ENCODE measurements at places on chromosomes 3 and 15.

- DNase-seq: no peak
These were observed 48.0 kb upstream of the MEX3B start for GRCh38 chr15:82093774-82094211.

GRCh38 chr3:11236588-11237461 lies 35.4 kb upstream of the ATG7 start:
- DNase-seq: no peak

DNA sequence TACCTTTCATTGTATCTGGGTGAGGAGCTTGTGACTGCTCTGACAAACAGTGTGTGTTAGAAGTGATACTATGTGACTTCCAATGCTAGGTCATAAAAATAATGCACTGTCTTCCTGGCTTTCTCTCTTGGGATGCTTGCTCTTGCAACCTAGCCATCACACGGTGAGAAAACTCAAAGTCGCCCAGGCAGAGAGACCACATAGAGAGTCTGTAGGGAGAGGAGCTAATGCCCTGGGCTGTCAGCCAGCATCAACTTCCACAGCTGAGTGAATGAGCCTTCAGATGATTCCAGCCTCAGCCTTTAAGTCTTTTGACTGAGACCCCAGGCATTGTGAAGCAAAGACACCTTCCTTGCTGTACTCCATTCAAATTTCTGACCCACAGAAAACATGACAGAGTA lies 220.6 kb upstream of the SGO1 start:
- no peak for DNase-seq

DNA sequence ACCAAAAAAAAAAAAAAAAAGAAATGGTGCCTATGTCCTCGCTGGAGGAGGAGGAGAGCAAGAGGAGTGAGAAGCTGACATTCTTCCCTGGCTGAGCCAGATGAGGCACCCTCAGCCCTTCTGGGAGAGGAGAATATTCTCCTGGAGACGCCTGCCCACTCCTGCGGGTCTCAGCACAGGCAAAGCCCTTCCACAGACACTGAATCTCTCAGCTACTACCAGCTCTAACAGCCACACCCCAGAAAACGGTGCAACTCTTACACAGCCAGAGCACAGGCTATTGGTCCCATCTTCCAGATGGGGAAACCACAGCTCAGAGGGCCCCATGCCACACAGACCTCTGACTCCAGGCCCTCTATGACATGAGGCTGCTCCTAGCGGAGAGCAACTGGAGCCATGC lies 5.7 kb downstream of the RASL12 start:
- no peak for DNase-seq

DNA sequence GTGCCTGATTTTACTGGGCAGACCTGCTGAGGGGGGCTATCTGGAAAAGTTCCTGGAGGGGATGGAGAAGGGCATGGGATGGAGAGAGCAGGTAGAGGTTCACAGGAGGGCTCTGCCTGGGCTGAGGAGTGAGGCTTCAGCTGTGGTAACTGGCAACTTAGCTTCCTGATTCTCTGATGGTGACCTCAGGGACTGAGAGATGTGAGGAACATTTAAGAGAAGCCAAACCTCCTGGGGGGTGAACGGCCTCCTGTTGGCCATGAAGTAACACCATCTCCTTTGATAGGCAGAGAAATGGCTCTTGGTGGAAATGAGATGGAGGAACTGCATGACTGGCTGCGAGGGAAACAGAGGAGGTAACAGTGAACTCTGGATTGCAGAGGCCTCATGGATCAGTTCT lies 97.3 kb upstream of the ROPN1 start:
- DNase-seq: no peak

DNA sequence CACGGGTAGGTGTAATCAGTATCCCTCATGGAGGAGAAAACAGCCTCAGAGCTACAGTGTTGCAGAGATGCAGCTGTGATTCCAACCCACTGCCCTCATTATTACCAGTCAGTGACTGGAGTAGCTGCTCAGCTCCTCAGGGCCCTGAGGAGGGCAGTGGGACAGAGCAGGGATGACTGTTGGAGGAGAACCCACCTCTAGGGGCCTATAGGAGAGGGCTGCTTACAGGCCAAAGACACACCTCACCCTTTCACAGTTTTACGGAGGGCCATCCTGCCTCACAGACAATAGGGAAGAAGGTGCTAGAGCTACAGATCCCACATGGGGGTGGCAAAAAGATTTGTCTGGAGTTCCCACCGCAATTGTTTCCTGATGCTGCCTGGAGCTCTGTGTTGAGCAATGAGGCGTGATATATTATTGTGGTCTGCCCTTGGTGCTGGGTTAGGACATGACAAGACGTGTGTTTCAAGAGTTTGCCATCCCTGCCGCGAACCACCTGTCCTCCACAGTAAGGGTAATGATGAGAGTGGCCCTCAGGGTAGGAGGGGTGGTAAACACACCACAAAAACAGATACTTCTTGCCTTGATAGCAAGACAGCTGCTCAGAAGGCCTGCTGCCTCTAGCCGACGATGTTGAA lies 140.5 kb upstream of the TPM1 start:
- no peak for DNase-seq

GRCh38 chr15:63870487-63871209 lies 36.9 kb upstream of the HERC1 start:
- no peak for DNase-seq

DNA sequence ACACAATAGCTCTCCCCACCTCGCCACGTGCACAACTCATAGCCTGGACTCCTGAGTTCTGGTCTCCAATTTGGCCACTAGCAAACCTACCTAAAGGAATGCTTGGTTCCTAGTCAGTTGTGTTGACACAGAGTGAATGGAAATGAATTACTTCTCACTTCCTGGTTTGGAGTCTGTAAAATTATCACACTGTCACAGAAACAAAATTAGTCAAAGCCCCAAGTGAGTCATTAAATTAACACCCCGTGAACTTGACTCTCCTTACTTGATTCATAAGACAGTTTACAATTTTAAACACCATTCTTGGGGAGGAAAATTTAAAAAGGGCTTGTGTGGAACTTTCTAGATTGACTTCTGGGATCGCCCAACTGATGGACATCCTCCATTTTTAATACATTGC lies 276.2 kb upstream of the CTNNB1 start:
- DNase-seq: no peak

DNA sequence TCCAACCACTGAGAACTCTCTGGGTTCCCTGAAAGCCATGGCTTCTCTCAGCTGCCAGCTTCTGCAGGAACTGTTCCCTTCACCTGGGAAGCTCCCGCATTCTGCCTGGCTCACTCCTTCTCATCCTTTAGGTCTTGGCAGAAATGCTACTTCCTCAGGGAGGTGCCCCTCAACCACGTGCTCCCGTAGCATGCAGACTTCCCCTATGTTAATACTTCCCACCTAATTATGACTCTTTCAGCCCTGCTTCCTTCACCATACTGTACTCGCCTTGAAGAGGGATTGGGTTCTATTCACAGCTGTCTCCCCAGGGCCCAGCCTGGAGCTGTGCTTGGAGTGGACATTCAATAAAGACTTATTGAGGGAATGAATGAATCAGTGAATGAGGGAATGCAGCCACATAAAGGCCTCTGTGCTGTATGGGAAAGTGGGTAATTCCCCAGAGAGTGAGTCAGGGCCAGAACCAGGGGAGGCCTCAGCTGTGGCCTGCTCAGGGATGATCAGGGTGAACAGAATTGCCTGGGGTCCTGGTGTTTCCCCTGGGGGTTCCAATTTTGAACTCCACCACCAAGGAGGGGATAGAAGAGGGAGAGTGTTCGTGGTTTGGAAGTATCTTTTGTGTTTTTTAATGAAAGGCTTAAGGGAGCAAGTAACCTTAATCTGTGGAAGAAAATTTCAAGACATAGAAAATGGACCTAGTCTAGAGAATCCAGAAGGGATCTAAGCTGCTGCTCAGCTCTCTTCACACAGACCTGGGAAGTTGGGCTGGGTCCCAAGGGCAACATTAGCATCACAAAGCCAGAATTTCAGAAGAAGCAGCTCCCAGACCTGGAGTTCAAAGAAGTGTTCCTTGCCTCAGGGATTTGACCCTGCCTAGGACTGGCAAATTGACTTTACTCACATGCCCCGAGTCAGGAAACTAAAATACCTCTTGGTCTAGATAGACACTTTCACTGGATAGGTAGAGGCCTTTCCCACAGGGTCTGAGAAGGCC lies 14.6 kb upstream of the FAM107A start:
- no peak for DNase-seq

DNA sequence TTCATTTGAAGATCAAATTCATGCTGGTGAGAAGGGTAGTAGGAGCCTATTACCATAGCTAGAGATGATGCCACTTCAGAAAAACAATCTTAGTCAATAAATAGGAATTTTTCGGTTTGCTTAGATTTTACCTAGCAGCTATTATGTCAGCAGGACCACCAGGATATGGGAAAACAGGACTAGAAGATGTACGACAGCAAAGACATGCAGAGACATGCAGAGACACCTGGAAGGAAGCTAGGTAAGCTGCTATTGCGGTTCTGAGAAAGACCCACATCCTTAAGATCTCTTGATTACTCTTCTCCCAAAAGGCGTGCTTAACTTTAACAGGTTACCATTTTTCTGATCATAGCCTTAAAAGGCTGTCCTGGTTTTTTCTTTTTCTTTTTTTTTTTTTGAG lies 64.8 kb upstream of the THSD4 start:
- no peak for DNase-seq

- DNase-seq: no peak
These were observed 89.7 kb downstream of the CRTC3 start for GRCh38 chr15:90619468-90619867.

- DNase-seq: no peak
These were observed 3.1 kb downstream of the FOXL2NB start for GRCh38 chr3:138950006-138950644.

DNA sequence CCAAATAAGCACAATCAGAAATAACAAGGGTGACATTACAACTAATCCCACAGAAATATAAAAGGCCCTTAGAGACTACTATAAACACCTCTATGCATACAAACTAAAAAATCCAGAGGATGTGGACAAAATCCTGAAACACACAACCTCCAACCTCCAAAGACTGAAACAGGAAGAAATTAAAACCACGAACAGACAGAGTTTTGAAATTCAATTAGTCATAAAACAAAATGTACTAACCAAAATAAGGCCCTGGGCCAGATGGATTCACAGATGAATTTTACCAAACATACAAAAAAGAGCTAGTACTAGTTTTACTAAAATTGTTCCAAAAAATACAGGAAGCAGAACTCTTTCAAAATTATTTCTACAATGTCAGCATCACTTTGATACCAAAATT lies 1043.6 kb downstream of the DIPK2A start:
- DNase-seq: no peak
